ENCODE measurements at places on chromosomes 1 and 21.

- DNase-seq: no peak
Measured at GRCh38 chr1:36658838-36659237, 176.1 kb upstream of the CSF3R start.

DNA sequence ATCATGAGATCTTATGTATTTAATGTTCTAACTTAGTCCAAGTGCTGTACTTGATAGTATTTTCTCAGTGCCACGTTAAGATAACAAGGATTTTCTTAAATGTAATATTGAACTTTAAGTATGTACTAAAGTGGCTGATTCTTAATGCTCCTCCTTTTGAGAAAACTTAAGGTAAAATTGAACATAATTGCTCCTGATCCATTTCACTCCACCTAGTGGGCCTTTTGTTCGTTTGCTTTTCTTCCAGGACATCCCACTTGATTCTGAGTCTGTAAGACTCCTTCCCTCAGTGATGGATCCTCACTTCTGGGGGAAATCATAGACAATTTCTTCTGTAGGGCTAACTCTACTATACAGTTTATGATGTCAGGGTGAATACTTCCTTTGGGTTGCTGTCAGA lies 173.1 kb downstream of the LMO4 start:
- DNase-seq: no peak

GRCh38 chr1:189524501-189524900 lies 953.2 kb downstream of the BRINP3 start:
- no peak for DNase-seq

DNA sequence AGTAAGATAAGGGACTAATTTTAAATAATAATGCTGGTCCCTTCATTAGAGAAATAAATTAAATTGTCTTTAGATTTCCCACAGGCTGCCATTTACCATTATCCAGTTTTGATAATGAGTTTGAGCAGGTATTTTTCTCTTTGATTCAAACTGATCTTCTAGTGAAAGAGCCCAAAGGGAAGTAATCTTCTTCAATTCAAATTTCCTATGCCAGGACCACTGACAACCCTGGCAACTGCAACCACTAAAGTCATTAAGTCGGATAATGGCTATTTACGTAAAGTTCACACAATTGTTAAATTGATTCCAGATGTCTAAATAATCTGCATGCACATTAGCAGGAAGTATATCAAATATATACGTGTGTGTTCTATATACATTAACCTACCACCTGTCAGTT lies 399.3 kb downstream of the PTPRC start:
- no peak for DNase-seq

DNA sequence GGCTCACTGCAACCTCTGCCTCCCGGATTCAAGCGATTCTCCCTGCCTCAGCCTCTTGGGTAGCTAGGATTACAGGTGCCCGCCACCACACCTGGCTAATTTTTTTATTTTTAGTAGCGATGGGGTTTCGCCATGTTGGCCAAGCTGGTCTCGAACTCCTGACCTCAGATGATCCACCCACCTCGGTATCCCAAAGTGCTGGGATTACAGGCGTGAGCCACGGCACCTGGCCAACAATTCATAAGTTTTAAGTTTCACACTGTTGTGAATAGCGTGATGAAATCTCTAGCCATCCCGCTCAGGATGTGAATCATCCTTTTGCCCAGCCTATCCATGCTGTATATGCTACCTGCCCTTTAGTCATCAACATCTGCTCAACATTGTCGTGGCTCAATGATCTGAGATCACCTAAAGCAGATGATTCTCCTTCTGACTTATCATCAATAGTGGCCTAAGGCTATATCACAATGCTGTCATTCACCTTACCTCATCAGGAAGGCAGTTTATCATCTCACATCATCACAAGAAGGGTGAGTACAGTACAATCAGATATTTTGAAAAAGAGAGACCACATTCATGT lies 2.6 kb downstream of the PFDN2 start:
- peak; percentile 16 for DNase-seq

- no peak for DNase-seq
Measured at GRCh38 chr1:42733415-42734200, 6.4 kb downstream of the CLDN19 start.

GRCh38 chr1:35598895-35599294 lies 25.8 kb downstream of the TFAP2E start:
- no peak for DNase-seq

DNA sequence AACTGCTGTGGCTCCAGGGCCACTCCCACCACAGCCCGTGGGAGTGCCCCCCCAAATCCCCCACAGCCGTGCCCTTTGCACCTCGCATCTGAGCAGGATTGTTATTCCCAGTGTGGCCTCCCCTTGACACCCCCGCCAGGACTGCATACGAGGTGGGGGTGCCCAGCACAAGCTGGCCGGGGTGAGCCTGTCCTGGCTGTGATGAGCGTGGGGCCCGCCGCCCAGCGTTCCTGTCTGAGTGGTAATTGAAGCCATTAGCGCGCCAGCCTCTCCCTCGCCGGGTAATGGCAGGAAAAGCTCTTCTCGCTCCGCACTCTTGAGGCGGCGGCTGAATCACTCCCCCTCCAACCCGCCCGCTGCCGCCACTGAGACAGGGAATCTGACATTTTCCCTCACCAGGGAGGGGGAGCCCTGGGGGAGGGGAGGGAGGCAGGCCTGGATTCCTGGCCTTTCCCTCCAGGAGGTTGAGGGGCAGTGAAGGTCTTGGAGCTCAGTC lies 27.7 kb downstream of the PTPRF start:
- no peak for DNase-seq

DNA sequence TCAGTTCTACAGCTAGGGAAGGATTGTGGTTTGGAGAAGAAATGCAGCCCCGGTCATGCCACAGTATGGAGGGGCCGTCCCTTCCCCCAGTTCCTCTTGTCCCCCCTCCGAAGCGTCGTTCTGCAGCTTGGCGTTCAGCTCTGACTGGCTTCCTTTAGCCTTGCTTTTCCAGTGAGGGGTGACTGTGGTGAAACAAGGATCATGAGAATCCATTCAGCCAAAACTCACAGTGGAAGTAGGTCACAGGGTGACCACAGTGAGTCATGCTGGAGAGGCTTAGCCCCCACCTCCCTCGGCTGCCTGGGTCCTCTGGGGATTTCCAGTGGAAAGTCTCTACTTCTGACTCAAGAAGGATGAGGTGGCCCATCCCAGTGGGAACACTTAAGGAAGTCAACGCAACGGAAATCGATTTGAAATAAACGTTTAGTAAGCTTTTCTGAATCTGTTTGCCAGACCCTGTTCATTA lies 37.3 kb upstream of the COL6A2 start:
- DNase-seq: peak; percentile 15

DNA sequence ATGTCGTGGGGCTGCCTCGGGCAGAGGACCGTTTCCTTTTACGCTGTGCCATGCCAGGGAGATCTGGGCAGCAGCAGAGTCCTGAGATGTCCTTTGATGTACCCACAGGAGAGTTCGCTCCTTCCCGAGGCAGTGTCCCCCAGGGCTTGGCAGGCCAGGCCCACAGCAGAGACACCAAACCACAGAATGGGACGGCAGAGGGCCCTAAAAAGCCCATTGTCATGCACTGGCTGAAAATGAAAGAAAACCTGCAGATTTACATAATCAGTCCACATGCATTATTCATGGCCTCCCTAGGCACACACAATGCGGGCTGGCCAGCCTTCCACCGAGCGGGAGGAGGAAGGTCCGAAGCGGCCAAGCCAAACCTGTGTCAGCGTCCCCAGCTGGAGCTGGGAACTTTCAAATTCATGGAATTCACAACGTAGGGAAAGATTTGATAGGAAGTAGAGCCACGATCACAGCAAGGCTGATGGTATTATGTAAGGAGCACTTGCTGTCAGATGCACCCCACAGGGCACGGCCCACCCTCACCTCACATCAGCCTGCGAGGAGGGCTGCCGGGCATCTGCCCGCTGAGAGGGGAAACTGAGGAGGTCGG lies 25.3 kb upstream of the EFHD2 start:
- DNase-seq: no peak

DNA sequence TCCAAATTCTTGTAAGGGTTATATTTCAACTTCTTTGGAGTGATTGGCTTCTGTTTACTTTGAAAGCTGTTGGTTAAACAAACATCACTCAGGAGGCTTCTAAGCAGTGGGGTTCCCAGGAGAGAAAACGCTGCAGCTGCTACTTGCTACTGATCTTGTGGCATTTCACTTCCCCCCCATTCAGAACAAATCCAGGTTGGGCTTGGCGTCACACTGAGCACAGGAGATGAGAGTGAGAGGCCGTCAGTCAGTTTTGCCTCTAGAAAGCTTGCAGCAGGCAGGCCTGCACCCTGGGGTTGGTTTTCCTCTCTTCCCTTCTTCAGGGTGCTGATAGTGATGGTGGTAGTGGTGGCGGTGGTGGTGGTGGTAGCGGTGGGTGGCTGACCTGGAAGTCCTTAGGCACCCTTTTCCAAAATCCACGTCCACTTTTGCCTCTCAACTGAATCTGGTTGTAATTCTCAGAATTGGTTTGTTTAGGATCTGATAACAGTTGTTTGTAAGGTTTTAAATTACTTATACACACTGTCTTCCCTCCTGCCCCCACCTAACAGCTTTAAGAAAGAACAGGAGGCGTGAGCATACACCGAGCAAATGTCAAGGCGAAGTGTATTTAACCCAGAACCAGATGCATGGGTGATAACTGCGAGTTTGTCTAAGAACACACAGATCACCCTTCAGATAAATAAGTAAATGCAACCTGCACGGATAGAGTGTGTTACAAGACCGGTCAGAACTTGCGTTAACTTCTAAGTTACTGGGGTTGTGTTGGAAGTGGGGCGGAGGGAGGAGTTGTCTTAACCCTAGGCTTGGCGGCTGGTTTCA lies 3.2 kb upstream of the PROX1 start:
- no peak for DNase-seq

DNA sequence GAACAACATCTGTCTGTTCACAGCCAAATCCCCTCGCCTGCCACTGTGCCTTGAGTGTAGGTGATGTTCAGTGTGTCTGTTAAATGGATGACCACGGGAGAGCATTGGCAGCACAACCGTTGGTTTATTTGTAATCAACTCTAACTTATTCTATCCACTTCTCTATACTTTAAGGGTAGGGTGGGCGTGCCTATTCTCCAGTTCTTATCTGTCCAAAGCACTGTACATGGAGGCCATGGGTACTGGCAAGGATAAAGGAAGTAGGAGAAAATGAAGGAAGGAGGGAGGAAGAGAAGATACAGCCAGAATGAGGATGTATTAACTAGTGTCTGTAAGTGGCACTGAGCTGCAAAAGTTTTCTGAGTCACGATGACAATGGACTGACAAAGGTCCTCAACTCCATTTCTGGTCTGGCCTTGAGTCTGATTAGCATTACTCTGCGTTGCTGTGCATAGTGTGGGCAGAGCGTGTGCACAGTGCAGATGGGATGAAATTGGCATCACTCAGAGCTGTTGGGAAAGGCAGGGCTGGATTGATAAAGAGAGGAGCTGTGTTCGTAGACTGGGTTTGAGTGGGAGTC lies 7.1 kb downstream of the RHOU start:
- DNase-seq: no peak

DNA sequence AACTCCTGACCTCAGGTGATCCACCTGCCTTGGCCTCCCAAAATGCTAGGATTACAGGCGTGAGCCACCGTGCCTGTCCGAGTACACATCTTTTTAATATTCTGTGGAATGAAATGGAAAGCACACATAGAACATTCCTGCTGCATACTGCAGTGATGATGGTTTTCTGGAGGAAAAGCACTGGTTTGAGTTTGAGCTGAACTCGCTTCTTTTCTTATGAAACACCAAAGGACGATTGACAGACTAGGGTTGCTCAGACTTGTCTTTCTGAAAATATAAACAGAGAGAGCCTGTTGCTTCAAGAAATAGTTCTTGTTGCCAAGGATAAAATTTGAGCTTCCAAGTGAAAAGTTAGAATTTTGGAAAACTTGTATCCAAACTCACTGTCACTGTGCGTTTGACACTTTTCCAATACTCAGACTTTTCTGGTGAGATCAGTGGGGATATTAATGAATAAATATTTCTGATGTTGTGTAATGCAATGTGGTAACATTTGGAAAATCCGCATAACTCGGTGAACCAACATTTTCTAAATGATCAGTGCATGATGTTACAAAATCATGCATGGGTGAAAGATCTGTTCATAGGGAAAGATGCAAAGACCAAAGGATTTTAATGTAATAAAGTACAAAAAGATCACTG lies 15.0 kb upstream of the ERMAP start:
- DNase-seq: no peak

DNA sequence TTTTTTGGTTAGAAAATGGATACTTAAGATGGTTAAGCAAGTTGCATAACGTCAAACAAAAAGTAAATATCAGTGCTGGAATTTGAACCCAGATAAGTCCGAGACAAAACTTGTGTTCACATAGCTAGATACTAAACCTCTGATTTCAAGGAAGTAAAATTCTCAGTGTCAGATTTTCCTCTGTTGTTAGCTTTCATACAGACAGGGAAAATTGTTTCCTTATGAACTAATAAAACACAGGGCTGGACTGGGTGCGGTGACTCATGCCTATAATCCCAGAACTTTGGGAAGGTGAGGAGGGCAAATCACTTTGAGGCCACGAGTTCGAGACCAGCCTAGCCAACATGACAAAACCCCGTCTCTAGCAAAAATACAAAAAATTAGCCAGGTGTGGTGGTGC lies 51.3 kb downstream of the PCNX2 start:
- no peak for DNase-seq

DNA sequence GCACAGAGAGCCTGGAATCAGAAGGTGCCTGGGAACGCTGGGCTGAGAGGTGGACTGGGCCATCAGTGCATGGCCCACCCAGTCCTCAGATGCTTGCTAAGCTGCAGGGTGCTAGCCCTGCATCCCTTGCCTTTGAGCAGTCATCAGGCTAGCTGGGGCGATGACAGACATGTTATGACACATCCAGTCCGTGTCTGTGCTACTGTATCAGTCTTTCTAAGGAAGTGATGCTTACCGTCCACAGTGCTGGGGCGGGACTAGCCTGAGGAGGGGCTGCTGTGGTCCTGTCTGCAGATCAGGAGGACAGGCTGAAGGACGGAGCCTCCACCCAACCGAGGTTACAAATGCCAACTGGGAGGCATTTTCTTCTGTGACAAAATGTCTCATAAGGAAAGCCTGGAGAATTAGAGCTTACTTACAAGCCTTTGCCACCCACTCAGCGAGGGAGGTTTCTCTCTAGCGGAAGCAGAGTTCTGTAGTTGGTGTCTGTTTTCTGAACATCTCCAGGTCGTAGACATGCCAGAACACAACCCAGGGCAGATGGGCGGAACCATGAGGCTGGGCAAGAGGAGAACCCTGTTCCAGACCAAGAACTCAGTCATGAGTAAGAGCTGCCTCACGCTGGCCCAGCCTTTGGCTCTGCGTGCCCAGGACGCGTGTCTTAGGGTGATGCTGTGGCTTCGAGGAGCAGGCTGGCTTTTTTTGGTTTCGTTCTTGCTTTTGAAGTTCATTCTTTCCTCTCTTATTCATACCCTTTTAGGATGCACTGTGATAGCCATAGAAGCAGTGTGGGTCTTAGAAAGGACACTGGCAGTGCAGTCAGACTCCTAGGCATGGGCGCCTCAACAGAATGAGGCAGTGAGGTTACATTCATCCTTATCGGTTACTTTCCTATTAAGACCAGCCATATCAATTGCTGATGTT lies 14.3 kb downstream of the SLFNL1 start:
- no peak for DNase-seq

All from stimulated activated naive CD4-positive, alpha-beta T cell treated with Interleukin-2 at 50 U/mL for 16 hours (primary cell).